ENCODE measurements at places on chromosomes 7 and 10.

GRCh38 chr7:50707236-50708006 lies 75.3 kb downstream of the GRB10 start:
- DNase-seq: no peak

DNA sequence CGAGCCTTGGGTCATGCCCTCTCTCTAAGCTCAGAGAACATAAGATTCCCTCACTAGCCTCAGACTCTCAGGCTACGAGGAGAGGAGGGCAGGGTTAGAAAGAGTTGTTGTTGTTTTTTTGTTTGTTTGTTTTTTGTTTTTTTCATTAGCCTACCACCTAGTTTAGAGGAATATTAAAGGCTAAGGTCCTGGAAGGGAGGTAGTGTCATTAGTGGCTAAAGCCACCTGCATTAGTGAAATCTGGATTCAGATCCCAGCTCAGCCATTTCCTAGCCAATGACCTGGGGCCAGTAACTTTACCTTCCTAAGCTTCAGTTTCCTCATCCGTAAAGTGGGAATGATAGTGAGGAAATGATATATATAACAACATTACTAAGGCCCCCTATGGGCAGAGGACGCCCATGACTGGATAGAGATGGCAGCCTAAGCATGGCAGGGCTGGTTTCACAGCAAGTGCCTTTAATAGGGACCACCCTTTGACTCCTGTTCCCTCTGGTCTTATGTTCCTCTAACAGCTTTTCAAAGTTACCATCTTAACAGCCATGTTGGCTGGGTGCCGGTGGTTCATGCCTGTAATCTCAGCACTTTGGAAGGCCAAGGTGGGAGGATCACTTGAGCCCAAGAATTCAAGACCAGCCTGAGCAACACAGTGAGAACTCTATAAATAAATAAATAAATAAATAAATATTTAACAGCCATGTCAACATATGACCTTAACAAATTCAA lies 5.1 kb downstream of the DDIT4 start:
- DNase-seq: no peak

- DNase-seq: no peak
Observed at GRCh38 chr7:43110791-43111535, 1.5 kb upstream of the HECW1 start.

GRCh38 chr10:6175329-6176055 lies 27.2 kb upstream of the PFKFB3 start:
- DNase-seq: no peak

DNA sequence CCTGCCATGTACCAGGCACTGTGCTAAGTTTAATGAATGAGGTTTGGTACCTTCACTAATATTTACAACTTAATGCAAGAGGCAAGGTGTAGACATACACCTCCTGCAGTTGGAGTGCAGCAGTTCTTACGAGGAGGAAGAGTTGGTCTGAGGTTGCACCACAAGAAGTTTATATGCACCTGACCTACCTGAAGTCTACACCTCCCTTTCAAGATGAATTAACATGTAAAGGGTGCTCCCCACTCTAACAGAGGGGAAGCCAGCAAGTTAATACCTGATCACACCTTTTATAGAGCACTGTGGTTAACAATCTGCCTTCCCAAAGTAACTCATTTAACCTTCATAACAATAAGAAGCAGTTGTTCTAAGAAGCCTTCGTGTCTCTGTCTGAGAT lies 120.0 kb downstream of the LYZL1 start:
- DNase-seq: no peak

DNA sequence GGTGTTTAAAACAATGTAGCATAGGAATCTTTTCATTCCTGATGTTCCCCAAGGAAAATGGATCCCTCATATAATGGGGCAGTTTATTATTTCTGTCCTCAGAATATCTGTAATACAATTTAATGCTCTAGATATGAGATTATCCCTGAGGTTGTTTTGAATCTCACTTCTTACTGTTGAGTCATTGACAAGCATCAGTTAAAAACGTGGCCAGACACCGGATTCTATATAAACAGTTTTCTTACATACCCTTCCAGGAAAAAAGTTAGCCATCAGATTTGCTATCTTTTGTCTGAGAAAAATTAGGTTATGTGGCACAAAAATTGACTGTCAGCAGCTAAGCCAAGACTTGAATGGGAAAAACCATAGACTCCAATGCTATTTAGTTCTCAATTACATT lies 539.8 kb upstream of the CELF2 start:
- no peak for DNase-seq

DNA sequence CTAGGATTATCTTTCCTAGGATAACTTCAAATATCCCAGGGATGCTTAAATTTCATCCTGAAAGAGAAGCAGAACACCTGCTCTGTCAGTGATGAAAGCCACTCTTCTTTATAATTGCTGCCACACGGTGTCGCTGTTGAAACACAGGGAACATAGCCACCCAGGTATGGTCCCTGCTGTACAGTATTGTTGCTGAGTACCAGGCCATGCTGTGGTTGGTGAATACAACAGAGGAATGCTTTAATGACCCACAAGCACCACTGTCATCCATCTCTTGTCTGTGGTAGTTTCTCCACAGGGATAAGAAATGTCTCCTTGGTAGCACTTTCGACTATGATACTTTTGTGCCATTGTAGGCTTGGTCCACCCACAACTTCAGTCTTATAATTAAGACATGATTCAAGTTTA lies 70.6 kb upstream of the STARD3NL start:
- DNase-seq: peak; percentile 40

DNA sequence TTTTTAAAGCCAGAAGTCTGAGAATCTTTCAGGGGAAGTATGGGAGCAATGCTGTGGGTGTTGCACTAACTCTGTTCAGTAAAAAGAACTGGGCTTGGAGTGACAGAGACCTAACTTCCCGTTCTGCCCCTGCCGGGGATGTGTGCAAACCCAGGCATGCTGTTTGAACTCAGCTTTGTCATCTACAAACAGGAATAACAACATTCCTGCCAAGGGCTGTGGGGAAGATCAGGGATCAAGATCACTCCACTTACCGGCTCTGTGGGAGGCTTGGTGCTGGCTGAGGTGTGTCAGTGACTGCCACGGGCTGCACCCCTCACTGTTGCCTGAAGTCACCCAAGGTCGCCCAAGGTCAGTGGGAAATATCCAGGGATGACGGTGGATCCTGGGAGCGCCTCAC lies 23.1 kb upstream of the DRGX start:
- no peak for DNase-seq

DNA sequence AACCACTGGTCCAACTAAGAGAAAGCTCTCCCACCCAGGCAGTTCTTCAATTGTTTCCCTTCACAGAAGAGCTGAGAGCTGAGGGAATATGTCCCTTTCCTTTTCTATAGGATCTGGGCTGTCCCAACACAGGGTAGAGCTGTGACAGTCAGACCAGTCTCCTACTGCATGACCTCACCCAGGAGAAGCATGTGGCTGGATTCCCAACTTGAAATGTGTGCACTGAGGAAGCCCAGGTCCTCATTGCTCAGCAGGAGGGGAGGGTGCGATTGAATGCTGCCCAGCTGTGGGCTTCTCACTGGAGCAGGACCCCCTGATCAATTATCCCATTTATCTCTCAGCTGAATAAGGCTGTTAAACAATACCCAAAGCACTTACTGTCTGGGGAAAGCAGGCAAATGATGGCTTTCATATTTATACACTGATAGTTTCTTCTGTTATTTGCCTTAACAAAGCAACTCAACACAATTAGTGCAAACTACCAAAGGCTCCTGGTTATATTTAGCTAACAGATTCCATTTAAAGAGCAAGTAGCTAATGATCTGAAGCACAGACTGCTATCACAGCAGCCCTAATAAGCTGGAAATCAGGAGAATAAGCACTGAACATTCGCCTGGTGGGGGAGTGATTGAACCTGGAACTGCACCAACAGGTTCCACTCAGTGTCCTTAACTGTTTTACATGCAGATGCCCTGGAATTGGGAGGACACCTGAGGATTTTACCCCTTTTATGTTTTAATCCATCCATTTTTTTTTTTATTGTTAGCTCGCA lies 508.8 kb downstream of the CCSER2 start:
- DNase-seq: no peak

DNA sequence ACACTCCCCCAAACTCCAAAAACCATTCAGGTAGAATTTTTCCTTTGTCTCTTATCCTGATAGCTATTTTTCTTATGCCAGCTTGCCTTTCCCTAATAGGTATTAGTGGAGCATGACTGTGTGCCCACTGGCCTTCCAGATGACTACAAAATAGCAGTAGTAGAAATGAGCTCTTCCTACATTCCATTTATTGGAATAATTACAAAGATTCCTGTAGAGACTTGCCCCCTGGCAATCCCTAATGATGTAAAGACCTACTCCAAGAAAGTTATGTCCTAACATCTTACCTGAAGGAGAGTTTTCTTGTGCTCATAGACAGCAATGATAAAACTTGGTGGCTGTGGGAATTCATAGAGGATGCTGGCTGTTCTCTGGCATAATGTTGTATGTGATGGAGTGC lies 501.8 kb downstream of the GATA3 start:
- DNase-seq: no peak

- DNase-seq: no peak
Observed at GRCh38 chr10:113292086-113292485, 260.8 kb upstream of the HABP2 start.

- DNase-seq: no peak
Observed at GRCh38 chr10:1202343-1202742, 146.2 kb downstream of the WDR37 start.

- no peak for DNase-seq
Observed at GRCh38 chr7:105050493-105050892, 36.5 kb downstream of the KMT2E start.

- DNase-seq: no peak
Observed at GRCh38 chr10:21304198-21304597, 221.3 kb downstream of the SKIDA1 start.

DNA sequence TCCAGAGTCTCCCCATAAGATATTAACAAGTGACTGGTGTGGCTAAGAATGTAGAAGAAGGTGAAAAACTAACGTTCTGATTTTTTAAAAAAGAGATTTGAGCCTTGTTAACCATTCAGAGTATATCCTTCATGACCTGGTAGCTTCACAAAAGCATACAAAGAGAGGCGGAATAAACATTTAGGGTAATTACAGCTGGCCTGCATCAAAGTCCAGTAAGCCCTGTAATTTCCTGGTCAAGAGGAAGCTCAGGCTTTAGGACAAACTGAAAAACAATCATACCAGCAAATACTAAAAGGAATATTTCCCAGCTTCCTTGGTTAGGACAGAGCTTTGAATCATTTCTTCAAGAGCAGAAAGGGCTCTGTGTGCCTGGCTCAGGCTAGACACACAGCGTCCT lies 165.2 kb downstream of the COBL start:
- no peak for DNase-seq

GRCh38 chr7:150975536-150976319 lies 2.4 kb downstream of the KCNH2 start:
- no peak for DNase-seq

GRCh38 chr10:119303886-119304285 lies 96.5 kb downstream of the GRK5 start:
- no peak for DNase-seq

- DNase-seq: no peak
Observed at GRCh38 chr10:119335671-119336353, 128.4 kb downstream of the GRK5 start.
